Uterus (tissue), 4 donors: ENCODE measurements at places on chromosomes 1 and 21. TPM values are rescaled to one million over a fixed set of nuclear protein-coding genes. Genes with fewer than 3 reads are reported as not detected.

GRCh38 chr1:34982820-34983376 is 2.2 kb downstream of the TMEM35B start:
- H3K27ac ChIP-seq = no peak overlapping the region
- no peaks in the 10 kb centered on the region for H3K27me3 ChIP-seq
- H3K36me3 ChIP-seq = no peaks in the 10 kb centered on the region

OR6K3 gene
- not detected for total RNA-seq

DNA sequence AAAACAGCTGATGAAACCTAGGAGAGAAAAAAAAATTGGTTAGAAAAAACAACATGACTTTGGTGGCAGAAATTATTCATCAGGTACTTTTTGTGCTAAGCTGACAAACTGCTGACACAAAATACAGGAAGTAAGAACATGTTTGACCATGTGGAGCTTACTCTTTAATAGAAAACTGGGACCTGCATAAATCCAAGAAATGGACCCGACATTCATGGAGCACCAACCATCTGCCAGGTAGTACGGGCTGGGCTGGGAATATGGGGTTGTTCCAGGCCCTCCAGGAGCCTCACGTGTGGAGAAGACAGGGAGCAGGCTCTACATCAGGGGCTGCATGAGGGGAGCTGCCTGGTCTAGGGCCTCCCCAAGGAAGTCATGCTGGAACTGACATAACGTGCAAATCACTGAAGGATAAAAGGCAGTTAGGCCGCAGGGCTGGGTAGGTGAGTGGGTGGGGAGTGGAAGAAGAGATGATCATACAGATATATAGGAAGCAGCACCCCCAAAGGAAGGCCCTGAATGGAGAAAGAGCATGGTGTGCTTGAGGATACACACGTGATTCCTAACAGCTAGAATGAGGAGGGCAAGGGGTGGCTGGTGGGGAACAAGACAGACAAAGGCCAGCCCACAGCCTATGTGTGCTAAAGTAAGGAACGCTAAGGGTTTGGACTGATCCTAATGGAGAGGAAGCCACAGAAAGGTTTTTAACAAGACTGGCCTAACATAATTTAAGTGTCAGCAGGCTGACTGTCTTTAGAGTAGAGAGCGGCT is 26.1 kb downstream of the CD58 start:
- no peaks in the 10 kb centered on the region for H3K36me3 ChIP-seq
- no peak overlapping the region for H3K27ac ChIP-seq
- no peak overlapping the region for H3K4me3 ChIP-seq
- DNase-seq = no peak

GRCh38 chr1:85484716-85485115 is 19.8 kb upstream of the DDAH1 start:
- DNase-seq = no peak
- no peak overlapping the region for H3K4me3 ChIP-seq
- no peak overlapping the region for H3K27ac ChIP-seq
- no peaks in the 10 kb centered on the region for H3K4me1 ChIP-seq

OR2L2 gene
- total RNA-seq = 0.30 TPM

NR1I3 gene
- total RNA-seq = not detected

DNA sequence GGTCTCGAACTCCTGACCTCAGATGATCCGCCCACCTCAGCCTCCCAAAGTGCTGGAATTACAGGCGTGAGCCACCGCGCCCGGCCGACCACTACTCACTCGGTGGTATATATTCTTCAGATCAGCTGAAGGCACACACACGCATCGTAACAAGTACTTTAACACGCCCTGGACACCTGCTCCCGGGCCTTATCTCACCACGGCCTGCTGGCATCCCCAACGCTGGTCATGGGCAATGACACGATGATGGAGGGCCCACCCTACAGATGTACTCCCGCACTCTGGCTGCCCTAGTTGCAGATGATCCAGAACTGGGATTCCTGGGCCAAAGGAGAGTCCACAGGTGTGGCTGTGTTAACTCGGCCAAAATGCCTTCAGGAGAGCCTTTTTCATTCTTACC is 11.6 kb downstream of the UBE2J2 start:
- H3K36me3 ChIP-seq = no peaks in the 10 kb centered on the region
- no peak for DNase-seq
- H3K4me3 ChIP-seq = no peak overlapping the region
- H3K27me3 ChIP-seq = no peaks in the 10 kb centered on the region
- no peak overlapping the region for H3K27ac ChIP-seq
- H3K4me1 ChIP-seq = no peaks in the 10 kb centered on the region

MX2 gene
- total RNA-seq = 6.6 TPM

DNA sequence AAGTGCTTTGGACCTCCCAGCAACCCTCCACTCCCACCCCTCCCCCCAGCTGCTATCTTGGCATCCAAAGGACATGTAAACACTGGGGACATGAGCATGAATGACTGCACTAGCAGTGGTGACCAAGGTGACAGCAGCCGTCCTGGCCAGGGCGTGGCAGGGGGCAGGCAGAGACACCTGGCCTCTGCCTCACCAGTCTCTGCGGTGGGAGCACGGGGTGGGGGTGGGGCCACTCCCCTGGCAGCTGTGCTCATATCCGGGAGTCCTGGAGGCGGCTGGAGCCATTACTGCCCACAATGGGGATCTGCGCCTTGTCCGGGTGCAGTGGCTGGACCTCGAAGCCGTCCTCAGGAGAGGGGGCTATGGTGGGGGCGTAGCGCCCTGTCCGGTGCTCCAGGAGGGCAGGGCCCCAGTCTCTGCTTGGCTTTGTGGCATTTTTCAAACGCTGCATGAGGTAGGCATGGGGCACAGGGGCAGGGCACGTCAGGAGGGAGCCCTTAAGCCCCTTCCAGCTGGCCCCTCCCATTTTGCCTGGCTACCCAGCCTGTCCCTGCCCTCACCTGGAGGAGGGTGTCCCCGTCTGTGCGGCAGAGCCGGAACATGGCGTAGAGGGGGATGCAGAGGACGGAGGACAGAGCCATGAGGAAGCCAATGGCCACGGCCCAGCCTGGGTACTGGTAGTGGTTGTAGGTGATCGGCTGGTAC is 6.0 kb downstream of the CCDC24 start:
- no peaks in the 10 kb centered on the region for H3K4me1 ChIP-seq
- no peaks in the 10 kb centered on the region for H3K36me3 ChIP-seq
- H3K27me3 ChIP-seq = no peaks in the 10 kb centered on the region
- H3K27ac ChIP-seq = no peak overlapping the region

DNA sequence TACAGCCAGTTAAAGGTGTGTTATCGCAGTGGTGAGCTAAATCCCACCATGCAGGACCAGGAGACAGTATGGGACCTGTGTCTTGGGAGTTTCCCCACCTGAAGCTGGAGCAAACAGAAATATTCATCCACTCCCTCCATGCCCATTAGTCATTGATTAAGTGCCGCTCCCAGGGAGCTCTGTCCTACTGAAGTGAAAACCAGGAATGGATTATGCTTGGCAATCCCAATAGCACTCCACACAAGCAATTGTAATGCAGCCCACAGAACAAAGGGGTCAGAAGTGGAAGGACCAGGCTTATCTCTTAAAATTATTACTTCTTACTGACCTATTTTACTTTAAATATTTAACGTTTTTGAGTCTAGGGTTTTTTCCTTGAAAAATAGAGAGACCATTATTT is 1005.4 kb downstream of the ADGRL2 start:
- H3K27ac ChIP-seq = no peak overlapping the region
- H3K36me3 ChIP-seq = no peaks in the 10 kb centered on the region
- no peak for DNase-seq
- no peak overlapping the region for H3K4me3 ChIP-seq
- no peaks in the 10 kb centered on the region for H3K27me3 ChIP-seq
- no peaks in the 10 kb centered on the region for H3K4me1 ChIP-seq

CLIC4 gene
- total RNA-seq = 416 TPM

DNA sequence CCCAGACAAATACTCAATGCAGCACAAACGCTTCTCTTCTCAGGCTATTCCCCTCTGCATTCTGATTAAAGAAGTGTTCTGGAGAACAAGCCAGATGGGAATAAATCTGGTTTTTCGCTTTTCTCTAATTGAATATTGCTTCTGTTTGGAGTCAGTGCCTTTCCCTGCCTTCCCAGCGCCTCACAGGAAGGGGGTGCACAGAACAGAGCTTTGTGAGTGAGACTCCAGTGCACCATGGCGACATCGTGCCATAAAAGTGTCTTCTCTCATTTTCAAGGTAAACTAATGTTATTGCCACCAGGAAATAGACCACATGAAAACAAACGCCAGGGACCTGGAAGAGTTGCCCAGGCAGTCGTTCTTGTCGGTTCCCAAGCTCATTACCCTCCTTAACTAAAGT is 43.6 kb upstream of the SLC45A1 start:
- H3K4me1 ChIP-seq = no peaks in the 10 kb centered on the region
- no peak overlapping the region for H3K4me3 ChIP-seq
- no peaks in the 10 kb centered on the region for H3K27me3 ChIP-seq
- no peaks in the 10 kb centered on the region for H3K36me3 ChIP-seq
- no peak for DNase-seq
- H3K27ac ChIP-seq = no peak overlapping the region

- DNase-seq = no peak
Observed at GRCh38 chr21:27320868-27321267, 354.0 kb upstream of the ADAMTS5 start.

UTS2 gene
- total RNA-seq = not detected

- H3K36me3 ChIP-seq = no peaks in the 10 kb centered on the region
- H3K27ac ChIP-seq = no peak overlapping the region
- H3K27me3 ChIP-seq = no peaks in the 10 kb centered on the region
Observed at GRCh38 chr1:40094466-40095110, 2.5 kb downstream of the PPT1 start.

TBX19 gene
- 6.5 TPM for total RNA-seq

DNA sequence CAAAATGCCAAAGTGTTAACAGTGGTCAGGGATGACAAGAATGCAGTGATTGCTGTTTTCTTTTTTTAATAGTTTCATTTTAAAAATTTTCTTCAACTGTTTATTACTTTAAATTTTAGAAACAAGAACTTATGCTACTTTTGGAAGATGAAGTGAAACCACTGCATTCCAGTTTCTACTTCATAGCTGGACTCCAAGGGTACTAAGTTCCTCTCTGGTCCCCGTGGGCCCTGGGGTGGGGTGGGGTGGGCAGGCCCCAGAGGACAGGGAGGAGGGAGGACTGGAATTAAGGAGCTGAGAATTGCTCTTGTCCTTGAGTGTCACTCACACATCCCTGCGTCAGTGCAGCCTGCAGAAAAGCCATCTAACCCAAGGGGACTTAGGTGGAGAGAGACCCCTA is 97.3 kb downstream of the RAVER2 start:
- no peak overlapping the region for H3K27ac ChIP-seq
- H3K27me3 ChIP-seq = no peaks in the 10 kb centered on the region
- no peak for DNase-seq
- H3K36me3 ChIP-seq = no peaks in the 10 kb centered on the region
- no peak overlapping the region for H3K4me3 ChIP-seq

DNA sequence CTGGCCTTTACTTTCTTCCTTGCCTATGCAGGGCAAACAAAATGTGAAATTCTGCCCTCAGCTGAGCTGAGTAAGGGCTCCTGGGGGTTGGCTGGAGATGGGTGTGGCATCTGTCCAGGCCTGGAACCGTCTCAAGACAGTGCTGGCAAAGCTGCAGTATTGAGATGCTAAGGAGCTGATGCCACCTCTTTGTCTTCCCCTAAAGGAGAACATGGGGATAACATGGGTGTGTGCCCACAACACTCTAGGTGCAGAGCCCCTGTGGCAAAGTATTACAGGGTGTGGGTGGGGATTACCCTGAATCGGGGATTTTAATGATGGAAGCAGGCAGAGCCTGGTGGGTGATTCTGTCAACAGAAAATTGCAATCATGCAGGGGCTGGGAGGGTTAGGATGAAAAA is 2.5 kb upstream of the ST3GAL3 start:
- H3K4me1 ChIP-seq = no peaks in the 10 kb centered on the region
- DNase-seq = no peak
- H3K27me3 ChIP-seq = no peaks in the 10 kb centered on the region
- H3K36me3 ChIP-seq = no peaks in the 10 kb centered on the region
- H3K4me3 ChIP-seq = no peak overlapping the region

- peak overlapping the region; percentile 8 for H3K27ac ChIP-seq
- H3K36me3 ChIP-seq = no peaks in the 10 kb centered on the region
- DNase-seq = no peak
- H3K4me1 ChIP-seq = peaks cover 9% of the 10 kb centered on the region
- no peaks in the 10 kb centered on the region for H3K27me3 ChIP-seq
Observed at GRCh38 chr21:26969971-26970725, 3.3 kb upstream of the ADAMTS5 start.

DNA sequence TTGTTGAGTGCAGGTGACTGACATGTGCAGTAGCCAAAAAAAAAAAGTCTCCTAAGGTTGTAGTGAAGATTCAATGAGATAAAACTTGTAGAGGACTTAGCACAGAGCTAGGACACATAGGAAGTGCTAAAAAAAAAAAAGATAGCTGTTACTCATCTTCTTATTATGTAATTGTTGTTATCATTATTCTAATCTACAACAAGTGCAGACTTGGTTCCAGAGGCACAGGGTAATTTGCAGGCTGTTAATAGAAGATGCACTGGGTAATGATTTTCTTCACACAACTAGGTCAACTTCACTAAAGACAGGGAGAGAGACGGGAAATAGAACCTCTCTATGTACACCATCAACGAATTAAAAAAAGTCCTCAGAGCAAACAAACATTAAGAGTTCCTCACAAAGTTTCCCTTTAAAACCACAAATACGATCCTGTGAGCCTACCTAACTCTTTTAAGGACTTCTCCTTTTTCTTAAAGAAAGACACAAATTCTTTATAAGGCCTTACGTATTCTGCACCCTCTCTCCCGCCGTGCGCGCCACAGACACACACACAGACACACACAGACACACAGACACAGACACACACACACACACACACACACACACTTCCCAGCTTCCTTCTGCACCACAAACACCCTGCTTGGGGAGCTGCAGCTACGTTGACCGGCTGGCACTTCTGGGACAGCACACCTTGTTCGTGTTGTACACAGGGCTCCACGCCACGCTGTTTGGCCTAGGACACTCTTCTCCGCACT is 49.8 kb upstream of the GADD45A start:
- DNase-seq = no peak
- H3K36me3 ChIP-seq = no peaks in the 10 kb centered on the region
- H3K4me3 ChIP-seq = no peak overlapping the region
- no peaks in the 10 kb centered on the region for H3K27me3 ChIP-seq
- H3K27ac ChIP-seq = no peak overlapping the region

GRCh38 chr1:167500283-167500860 is 18.0 kb downstream of the CD247 start:
- H3K36me3 ChIP-seq = no peaks in the 10 kb centered on the region
- no peak overlapping the region for H3K27ac ChIP-seq
- no peaks in the 10 kb centered on the region for H3K4me1 ChIP-seq
- DNase-seq = no peak
- H3K4me3 ChIP-seq = no peak overlapping the region

DNA sequence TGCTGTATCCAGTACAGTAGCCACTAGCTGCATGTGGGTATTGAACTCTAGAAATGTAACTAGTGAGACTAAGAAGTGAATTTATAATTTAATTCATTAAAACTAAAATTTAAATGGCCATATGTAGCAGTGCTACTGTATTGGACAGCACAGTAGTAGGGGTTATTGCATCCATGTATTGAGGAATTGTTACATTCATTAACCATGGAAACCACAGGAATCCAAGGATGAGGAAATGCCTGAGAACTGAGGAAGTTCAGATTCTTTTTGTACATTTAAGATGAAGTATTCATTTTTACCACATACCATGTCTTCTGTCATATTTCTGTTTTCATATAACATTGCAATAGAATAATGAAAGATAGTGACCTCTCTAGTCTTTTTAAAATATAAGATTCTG is 2.6 kb downstream of the MTF2 start:
- no peak for DNase-seq
- no peaks in the 10 kb centered on the region for H3K27me3 ChIP-seq
- H3K36me3 ChIP-seq = no peaks in the 10 kb centered on the region
- H3K4me3 ChIP-seq = no peak overlapping the region
- H3K27ac ChIP-seq = no peak overlapping the region
- H3K4me1 ChIP-seq = no peaks in the 10 kb centered on the region

SPEN gene
- total RNA-seq = 68.9 TPM

SPRR2B gene
- total RNA-seq = not detected
